ENCODE measurements at places on chromosomes 12 and 14.

DNA sequence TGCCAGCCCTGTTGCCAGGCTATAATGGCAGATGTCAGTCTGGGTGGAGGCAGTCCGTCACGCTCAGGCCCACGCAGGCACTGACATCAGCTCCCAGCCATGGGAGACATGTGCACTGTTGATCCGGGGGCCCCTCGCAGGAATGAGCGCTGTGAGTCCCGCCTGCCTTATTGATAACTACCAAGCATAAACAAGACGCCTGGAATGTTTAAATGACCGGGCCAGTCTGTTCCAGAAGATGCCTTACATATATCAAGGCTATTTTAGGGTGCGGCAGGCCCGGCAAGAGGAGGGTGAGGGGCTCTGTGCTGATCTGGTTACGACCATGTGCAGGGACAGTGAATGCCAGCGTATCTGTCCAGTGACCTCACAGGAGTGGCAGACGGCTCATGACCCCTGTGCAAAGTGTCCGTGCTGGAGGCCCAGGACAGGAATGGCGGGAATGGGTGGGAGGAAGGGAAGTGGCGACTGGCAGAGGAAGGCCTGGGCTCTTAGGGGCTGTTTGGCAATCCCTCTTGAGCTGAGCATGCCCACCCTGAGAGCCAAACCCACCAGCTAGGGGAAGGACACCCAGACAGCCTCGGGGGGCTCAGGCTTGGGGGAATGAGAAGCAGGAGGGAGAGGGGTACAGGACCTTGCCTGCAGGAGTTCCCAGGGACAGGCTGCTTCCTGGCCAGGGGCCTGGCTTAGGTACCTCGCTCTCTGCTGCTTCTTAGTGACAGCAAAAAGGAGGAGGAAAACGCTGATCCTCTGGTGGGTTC lies 49.3 kb downstream of the DLK1 start:
- DNase-seq, result no peak

- no peak for DNase-seq
These were observed 32.2 kb upstream of the RIN3 start for GRCh38 chr14:92481386-92481785.

GRCh38 chr12:30286345-30286926 lies 409.2 kb downstream of the IPO8 start:
- DNase-seq, result no peak

GRCh38 chr14:99388286-99388685 lies 92.4 kb downstream of the SETD3 start:
- DNase-seq, result no peak

DNA sequence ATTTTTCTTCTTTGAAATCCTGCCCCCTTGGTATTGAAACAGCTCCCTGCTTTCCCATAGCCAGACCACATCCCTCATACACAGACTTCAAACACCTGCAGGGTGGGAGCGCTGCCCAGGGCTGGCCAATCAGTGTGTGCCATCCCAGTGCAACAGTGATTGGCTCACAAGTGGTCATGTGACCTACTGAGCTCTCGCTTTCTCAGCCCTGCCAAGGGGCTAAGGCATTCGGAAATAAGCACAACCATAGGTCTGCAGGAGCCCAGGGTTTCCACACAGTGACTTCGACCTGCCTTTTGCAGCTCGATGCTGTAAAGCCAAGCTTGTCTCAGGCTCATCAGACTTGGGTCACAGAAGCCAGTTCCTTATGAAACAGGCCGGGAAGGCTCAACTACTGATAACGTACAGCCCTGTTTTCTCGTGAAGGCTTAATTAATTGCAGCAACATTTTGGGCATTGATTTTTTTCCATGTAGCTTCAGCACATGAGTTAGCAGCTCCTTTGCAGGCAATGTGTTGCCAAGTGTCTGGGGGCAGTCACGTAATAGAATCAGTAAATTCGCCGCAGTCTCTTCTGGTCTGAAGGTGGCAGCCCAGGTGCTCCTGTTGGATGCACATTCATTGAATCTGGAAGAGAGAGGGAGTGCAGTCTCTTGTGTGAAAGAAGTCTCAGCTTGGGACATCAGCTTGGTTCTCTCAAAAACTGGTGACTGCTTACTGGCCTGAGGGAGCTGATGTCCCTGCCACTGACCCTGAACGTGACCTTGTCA lies 1091.8 kb downstream of the AACS start:
- no peak for DNase-seq

DNA sequence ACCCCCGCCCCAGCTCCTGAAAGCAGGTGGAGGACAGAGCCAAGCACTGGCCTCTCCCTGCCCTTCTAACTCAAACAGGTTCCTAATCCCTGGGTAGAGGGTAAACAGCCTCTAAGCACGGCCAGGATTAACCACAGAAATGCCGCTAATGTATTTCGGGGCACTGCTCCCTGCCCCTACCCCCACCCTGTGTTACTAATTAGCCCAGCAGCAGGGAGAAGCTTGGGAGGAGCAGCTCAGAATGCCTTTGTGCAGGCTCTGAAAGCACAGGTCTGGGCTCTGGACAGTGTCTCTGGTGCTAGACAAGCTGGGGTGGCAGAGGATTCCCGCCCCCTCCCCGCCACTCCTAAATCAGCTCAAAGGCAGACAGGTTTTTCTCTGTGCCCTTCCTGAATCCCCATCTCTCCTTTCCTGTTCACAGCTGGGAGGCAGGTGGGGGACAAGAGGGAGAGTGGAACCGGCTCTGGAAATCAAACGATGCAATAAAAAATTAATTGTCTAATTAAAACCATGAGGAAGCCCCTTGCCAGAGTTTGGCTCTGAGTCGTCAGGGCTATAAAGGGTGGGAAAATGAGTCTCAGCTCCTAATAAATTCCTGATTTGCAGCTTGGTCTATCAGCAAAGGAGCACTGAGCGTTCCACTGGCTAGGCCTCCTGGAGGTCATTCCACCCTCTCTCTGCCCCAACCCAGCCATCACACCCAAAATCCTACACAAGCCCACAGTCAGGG lies 53.0 kb downstream of the SMUG1 start:
- DNase-seq, result peak; percentile 60

DNA sequence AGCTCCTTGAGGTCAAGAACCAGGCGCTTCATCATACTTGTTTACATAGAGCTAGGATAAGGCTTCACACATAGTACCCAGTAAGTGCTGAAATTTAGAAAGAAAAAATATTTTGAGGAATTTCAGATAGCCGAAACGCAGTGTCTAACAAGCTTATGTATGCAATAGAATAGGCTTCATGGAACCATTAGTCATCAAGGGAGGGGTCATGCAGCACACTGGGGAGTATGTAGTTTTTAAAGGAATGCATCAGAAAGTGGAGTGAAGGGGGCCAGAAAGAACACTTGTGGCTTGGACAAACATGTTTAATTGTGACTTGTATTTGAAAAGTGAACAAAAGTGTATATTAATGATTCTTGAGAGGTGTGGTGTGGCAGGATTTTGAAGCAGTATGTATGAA lies 38.1 kb downstream of the DBX2 start:
- no peak for DNase-seq

DNA sequence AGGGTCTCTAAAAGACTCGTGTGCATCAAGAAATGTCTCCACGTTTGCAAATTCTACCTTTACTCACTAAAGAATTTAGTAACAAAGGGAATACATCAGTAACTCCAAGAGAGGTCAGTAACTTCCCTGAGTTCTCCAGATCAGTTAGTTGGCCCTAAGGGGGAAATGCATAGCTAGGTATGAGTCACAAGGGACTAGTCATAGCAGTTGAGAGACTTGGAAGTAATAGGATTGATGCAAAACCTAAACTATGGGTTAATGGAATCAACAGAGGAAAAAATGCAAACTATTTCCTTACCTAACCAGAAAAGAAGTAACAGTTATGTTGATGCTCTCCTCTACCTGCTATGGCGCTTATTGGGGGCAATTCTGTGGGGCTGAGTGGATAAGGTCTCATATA lies 148.8 kb upstream of the GARIN6 start:
- DNase-seq, result no peak

DNA sequence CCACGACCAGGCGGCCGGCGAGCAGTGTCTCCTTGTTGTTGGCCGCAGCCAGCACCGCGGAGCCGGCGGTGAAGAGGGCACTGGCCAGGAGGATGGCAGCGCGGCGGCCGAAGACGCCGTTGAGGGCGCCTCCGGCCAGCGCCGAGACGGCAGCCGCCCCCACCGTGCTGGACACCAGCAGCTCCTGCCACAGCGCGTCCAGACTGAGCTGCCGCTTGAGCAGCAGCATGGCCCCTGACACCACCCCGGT lies 691 bp downstream of the SLC2A13 start:
- no peak for DNase-seq

DNA sequence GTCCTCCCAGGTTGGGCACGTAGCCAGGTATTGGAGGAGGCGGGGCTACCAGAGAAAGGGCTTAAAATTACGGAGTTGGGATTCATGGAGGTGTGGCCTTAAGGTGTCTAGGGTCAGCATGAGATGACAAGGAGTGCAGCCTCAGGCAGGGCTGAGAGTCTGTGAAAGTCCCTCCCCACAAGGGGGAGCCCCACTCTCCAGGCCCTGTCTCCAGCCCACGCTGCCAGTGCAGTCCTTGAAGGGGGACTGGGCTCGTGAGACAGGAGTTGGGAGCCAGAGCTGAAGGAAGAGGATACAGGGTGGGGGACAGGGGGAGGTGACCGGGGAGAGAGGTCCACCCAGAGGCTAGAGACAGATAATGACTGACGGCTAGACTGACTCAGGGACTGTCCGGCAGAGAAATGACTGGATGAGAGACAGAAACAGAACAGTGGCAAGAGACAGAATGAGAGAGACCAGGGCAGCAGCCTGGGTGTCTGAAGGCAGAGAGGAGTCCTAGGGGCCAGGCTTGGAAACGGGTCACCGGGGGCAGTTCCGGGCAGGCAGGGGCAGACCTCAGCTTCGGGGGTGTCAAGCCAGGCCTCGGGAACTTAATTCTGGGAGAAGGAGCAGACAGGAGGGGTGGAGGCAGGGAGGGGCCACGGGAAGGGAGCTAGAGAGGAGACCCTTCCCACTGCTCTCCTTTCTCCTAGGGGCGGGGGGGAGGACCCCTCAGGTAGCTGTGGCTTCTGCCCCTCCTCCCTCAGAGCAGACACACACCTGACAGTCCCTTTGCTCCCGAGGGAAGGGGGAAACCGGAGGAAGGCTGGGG lies 970 bp downstream of the CDH24 start:
- no peak for DNase-seq

DNA sequence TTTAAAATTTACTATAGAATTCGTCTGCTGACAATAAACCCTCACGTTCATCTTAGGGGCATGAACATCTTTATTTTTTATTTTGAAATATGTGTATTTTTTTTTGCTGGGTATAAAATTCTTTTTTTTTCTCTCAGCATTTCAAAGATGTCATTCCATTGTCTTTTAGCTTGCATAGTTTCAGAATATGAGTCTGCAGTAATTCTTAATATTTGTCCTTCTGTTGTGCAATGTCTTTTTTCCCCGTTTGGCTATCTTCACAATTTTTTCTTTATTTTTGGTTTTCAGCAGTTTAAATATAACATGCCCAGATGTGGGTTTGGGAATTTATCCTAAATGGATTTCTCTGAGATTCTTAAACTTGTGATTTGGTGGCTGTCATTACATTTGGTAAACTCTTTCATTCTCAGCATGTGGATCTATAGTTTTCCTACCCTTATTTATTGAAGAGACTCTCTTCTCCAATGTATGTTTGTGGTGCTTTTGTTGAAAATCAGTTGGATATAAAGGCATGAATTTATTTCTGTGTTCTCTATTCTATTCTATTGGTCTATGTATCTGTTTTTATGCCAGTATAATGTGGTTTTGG lies 37.8 kb upstream of the PLBD1 start:
- no peak for DNase-seq
